ENCODE measurements at places on chromosomes 2 and 18. TPM values are rescaled to one million over a fixed set of nuclear protein-coding genes. Genes with fewer than 3 reads are reported as not detected.

The TUBA4A gene
- 58.7 TPM for total RNA-seq

DNA sequence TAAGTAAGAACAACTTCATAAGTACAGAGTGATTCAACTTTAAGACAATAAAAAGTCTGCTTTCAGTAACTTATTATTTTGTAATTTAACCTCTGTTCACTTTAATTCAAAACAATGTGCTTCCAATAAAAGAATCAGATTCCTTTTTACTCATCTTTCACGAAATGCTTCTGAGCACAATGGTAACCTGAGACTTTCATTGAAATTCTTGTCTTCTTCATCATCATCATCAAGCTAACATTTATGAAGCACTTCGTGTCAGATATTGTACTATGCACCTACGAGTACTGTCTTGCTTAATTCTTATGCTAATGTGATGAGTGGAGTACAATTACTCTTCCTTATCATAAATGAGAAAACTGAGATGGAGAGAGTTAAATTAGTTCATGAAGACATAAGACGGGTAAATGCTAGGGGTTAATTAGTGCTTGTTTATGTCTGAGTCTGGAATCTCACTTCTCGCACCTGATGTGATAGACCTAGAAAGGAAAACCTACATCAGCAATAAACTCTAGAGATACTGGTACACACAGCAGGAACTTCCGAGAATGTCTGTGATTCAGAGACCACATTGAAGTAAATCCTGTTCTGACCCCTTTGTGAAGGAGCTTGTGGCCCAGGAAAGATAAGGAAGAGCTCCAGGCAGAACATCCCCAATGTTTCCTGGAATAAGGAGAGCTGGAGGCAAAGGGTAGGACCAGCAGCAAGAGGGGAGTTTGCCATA, 227.6 kb upstream of the ETAA1 start:
- no peak for DNase-seq

DNA sequence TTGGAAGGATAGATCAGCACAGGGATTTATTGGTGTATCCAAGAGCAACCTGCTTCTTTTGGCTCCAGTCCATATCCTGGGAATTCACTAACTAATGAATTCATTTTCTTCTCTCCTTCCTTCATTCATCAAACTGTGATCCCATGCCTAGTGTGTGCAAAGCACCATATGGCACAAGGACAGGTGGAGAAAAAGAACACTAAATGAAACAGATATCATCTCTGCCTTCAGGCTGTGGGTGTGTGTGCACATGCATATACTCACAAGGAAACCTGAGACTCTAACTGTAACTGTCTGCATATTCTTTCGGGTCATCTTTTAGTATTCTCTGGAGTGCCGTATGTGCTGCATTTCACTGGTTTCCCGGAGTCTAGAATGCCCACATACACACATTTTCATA, 20.2 kb downstream of the TNP1 start:
- DNase-seq, result no peak

The GPR35 gene
- total RNA-seq, result 0.22 TPM

DNA sequence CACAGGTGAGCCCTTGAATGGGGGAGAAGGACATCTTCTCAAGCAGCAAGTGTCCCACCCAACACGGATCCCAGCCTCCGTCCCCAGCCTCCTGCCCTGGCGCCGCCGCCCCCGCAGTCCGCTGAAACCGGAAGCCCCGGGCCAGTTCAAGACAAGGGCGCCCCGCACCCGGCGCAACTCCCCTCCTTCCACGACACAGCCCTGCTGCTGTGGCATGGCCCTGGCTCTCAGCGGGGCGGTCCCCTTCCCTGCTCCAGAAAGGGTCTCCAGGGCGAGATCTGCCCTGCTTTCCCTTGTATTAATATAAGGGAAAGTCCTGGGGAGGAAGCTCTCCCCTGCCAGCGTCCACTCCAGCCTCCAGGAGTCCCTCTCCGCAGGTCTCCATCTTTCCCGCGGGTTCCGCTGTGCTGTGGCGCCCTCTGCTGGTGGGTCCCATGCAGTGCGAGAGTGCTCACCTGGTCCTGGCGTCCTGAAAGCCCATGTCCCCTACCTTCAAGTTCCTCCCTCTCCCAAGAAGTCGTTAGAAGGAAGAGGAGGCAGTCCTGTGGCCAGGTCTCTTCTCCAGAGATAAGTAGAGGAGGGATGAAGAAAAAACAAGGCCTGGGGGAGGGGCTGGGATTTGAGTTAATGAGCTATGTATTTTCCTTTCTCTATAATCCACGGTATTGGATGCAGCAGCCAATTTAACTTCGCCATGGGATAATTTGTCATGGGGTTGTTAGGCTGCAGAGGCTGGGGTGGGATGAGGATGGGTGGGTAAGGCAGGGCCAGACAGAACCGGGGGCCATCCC, 176.0 kb downstream of the SMAD2 start:
- peak; percentile 94 for DNase-seq

- no peak for DNase-seq
Observed at GRCh38 chr18:56568986-56569385, 69.4 kb downstream of the TXNL1 start.

DNA sequence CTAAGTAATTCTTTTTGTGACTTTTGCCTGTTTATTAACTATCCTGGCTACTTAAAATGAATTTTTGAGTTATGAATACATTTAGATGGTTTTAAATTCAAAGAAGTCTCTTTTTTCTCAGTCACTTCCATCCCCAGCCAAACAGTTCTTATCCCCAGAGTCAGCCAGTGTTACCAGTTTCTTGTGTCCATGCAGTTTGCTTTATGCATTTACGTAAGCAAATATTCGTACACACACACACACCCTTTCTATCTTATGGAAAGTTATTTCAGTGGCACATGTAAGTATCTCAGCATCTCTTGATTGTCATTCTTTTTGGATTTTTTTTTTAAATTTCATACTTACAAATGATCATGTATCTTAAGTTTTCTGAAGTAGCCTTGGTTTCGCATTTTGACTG, 113.2 kb downstream of the NEDD4L start:
- no peak for DNase-seq

The POTEI gene
- 3.2 TPM for total RNA-seq

DNA sequence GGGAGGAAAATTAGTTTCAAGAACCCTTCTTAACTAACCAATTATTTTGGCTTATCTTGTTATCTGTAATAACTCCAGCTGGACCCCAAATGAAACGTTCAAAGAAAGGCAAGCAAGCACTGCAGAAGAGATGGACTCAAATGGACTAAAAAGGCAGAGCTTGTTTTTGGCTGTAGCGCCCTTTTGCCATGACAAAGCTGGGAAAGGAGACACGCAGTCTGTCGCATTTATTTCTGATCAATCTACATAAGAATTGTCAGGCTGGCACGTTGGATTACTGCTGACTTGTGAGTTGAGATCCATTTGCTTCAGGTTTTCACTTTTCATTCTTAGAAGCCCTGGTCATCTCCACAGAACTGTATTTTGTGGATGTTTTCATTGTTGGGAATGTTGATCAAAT, 402.9 kb downstream of the TMEM182 start:
- no peak for DNase-seq

The TUBB8B gene
- 1.2 TPM for total RNA-seq

- DNase-seq, result no peak
Observed at GRCh38 chr18:48597671-48598070, 58.8 kb downstream of the CTIF start.

DNA sequence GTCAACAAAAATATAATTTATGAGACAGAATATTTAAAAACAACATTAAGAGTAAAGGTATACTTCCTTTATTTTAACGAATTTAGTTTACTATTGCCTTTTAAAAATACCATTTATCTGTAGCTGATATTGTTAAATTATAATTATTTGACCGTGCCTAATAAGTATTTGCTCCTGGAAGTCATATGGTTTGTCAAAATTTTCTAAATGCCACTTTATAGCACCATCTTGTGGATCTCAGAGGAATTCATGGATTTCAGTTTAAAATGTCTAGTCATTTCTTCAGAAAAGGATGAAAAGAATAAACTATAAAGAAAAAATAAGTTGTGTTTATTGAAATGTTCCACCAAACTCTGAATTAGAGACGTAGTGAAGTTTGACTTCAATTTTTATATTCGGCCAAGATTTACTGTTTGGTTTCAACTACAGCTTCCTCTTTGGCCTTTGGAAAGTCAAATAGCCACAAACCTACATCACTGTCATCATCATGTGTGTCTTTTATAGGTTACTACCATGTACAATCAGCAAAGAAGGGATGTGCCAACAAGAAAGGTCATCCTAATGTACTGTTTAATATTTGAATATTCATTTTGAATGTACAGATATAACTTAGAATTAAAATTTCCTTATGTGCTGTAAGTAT, 10.3 kb upstream of the FTCDNL1 start:
- DNase-seq, result no peak

GRCh38 chr2:130744287-130745117, 10.8 kb upstream of the AMER3 start:
- DNase-seq, result no peak

- DNase-seq, result peak; percentile 35
Observed at GRCh38 chr2:170408461-170409163, 230.7 kb downstream of the MYO3B start.

GRCh38 chr2:204156456-204156855, 219.9 kb downstream of the ICOS start:
- no peak for DNase-seq

- no peak for DNase-seq
Observed at GRCh38 chr2:232984451-232985207, 28.4 kb downstream of the NGEF start.

DNA sequence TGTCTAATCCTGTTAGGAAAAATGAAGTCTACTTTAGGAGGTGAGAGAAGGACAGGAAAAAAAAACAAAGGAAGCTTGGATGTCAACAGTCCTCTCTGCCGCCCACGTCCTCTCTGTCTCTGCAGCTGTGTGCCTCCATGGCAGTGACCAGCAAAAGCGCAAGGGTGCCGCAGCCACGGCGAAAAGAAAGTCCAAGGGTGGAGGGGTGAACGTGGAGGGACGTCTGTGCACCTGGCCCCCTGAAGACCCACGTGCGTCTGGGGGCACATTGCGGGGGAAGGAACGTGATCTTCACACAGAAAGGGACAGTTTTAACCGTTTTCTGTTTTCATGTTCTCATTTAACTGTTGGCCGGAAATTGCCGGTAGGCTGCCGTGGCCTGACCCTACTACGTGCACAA, 152.7 kb downstream of the MBP start:
- no peak for DNase-seq

DNA sequence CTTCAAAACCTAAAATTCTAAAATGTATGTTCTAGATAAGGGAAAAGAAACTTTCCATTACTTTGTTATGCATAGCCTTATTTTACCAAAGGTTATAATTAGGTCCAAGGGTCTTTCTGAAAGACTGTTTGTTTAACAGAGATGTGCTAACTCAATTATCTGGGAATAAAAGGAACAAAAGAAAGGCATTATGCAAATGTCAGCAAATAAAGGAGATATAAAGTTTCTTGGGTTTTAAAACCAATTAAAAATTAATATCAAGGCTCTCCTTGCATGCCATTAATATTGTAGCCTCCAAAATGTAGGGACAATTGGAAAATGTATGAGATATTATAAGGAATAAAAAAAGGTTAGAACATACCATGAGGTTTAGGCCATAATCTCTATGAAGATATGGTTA, 87.8 kb upstream of the DOCK10 start:
- DNase-seq, result no peak

DNA sequence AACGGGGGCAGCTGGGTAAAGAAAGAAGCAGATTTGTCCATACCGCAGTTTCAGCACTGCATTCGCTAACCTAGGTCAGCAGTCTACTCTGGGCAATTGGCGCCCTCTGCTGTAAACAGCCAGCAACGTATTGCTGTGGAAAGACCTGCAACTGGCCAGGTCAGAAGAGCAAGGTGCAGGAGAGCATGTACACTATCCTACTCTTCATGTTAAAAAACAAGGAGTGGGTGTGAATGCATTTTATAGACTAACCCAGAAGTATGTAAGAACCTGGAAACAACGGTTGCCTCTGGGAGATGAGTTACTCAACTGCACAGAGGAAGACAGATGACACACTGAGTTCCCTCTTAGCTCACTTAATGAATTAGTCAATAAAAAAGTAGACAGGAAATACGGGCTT, 6.2 kb downstream of the MRPS5 start:
- peak; percentile 78 for DNase-seq

The MFSD2B gene
- 0.55 TPM for total RNA-seq

GRCh38 chr2:20647211-20647610, 3.7 kb downstream of the HS1BP3 start:
- DNase-seq, result no peak

DNA sequence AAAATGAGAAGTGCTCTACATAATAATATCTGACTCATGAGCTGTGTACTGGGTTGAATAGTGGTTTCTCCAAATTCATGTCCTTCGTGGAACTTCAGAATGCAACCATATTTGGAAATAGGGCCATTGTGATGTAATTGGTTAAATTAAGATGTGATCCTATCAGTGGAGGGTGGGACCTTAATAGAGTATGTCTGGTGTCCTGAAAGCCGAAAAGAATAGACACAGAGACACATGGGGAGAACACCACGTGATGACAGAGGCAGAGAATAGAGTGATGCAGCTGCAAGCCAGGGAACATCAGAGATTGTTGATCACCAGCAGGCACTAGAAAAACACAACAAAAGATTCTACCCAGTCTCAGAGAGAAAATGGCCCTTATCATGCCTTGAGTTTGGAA, 310.1 kb downstream of the EXOC6B start:
- no peak for DNase-seq

GRCh38 chr18:32760391-32760790, 12.4 kb downstream of the KLHL14 start:
- DNase-seq, result peak; percentile 63

The COL6A3 gene
- total RNA-seq, result 3.9 TPM

DNA sequence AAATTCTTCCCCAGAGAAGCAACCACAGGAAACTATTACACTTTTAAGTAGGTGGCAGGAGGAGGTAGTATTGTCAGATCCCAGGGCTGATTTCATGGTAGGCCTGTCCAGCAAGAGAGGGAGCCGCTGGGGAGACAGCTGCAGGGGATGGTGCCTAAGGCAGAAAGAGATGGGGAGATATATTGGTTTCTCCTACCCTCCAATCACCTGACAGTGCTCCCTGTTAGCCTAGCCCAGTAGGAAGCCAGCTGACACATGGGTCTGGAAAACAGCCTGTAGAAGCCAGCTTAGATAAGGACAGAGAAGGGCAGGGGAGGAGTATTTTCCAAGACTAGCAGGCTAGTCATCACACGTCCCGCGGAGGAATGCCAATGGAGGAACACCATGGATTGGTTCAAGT, 8.2 kb upstream of the SPOPL start:
- DNase-seq, result no peak

The SERPINB7 gene
- total RNA-seq, result not detected

DNA sequence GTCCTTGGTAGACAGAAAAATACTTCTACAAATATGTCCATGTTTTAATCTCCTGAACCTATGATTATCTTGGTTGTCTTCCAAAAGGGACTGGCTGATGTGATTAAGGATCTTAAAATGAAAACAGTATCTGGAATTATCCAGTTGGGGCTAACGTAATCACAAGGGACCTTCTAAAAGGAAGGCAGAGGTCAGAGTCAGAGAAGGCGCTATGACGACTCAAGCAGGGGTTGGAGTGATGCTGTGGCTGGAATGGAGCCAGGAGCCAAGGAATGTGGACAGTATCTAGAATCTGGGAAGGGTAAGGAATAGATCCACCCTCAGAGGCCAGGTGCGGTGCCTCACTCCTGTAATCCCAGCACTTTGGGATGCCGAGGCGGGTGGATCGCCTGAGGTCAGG, 4.2 kb upstream of the USP14 start:
- DNase-seq, result no peak
